Activated T-cell treated with anti-CD3 and anti-CD28 coated beads, Interleukin-2, amount 50 U/mL, for 1 hour (primary cell): ENCODE measurements at places on chromosomes 11 and 22.

GRCh38 chr11:95299078-95299679 lies 68.2 kb upstream of the SESN3 start:
- DNase-seq: no peak

- DNase-seq: no peak
Measured at GRCh38 chr11:84608837-84609196, 1018.3 kb downstream of the DLG2 start.

DNA sequence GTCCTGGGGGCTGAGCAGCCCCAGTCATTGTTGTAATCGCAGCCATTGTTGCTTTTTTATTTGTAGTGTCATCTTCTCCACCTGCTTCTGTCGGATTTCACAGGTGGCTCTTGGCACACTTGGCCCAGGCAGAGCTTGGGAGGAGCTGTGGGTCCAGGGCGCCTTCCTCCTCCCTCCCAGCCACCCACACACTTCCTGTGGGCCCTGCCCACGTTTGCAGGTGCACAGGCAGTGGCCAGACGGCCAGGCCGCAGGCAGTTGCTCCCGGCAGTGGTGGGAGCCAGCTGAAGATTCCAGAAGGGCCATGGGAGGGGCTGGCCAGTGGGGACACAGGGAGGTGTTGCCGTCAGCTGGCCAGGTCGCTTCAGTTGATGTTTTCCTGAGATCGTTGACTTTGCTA lies 1191.9 kb downstream of the BRD1 start:
- DNase-seq: no peak

GRCh38 chr11:1077417-1078119 lies 2.9 kb downstream of the MUC2 start:
- DNase-seq: peak; percentile 12

- DNase-seq: no peak
Measured at GRCh38 chr11:117640041-117640440, 157.0 kb downstream of the DSCAML1 start.

DNA sequence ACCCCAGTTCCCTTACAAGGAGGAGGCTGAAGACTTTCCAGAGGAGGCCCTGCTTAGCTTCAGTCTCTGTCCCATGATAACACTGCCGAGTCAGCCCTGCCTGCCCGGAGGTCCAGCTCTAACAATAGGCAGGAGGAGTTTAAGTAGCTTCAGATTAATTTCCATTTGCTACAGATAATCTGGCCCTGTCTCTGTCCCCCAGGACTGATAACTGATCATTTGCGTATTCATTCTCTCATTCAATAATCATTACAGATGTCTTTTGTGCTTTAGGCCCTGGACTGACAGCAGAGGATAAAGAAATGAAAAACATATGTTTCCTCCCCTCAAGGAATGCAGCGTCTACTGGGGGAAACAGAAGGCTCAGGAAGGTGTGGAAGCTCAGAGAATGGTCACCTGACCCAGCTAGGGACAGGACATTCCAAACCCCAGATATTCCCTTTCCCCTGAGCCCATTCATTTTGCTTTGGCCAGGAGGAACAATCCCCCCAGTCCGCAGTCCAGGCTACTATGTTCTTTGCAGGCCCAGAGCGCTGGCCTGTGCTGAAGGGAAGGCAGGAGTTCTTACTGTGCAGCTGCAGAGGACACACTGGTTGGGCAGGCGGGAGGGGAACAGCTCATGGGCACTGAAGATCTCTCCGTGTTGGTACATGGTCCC lies 20.8 kb downstream of the CHRDL2 start:
- no peak for DNase-seq

DNA sequence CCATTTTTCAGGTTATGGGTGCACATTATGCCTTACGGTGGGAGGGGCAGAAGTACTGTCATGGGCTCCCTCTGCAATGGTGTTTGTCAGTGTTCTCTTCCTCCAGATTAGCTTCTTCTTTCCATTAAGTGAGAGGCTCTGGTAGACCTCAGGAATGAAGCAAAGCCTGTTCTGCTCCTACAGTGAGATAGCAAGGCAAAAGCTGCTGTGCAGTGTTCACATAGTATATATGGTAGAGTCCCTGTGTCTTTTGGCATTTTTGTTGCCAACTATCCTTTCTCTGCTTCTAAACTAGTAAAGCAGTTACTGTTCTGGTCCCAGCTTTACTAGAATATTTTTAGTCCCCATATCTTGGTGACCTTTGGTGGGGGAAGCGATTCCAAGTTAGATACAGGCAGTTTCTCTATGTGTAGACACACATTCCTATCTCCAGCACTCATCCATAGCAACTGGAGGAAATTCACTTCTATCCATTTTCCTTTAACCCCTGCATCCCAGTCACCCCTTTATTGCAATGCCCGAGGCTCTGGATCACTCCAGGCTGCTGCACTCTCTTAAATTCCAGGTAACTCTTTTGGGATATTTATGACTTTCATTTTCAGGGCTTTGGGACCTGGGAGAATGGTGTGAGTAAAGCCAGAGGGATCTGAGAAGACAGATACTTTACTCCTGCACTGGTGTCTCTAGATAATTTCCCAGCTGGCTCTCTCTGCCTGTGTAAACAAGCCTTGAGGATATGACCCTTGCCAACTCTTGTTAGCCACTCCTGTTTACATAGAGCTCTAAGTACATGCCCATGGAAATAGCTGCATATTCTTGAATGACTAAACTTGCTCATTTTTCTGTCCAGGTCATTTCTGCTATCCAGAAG lies 3.9 kb upstream of the TRIM34 start:
- DNase-seq: no peak

DNA sequence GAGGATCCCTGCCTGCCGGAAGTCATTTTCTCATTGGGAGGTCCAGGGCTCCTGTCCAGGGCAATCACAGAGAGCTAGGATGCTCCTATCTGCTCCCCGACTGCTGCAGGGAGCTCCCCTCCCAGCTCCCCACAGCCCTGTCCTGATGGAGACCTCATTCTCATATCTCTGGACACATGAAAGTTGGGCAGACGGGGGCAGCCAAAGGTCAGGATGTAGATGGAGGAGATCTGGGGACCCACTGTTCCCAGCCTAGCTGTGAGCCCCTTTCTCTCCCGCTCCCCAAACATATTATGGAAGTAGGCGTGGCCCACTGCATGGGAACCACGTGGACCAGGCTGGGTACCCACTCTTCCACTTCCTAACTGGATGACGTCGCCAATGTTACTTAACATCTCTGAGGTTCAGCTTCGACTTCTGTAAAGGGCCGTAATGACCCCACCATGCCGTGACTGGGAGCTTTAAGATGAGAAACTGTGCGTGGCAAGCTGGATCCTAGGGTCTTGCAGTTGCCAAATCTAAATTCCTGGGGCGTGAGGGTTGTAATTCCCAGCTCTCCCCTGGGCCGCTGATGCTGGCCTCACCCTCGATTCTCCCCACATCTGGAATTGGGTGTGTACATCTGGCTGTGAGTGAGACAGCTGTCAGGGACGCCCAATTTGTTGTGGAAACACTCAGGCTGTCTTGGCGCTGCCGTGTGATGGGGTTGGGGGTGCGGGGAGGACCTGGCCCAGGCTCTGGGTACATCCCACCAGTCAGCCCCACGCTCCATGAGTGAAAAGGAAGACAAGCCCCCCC lies 1.8 kb downstream of the CDC42EP2 start:
- DNase-seq: no peak

DNA sequence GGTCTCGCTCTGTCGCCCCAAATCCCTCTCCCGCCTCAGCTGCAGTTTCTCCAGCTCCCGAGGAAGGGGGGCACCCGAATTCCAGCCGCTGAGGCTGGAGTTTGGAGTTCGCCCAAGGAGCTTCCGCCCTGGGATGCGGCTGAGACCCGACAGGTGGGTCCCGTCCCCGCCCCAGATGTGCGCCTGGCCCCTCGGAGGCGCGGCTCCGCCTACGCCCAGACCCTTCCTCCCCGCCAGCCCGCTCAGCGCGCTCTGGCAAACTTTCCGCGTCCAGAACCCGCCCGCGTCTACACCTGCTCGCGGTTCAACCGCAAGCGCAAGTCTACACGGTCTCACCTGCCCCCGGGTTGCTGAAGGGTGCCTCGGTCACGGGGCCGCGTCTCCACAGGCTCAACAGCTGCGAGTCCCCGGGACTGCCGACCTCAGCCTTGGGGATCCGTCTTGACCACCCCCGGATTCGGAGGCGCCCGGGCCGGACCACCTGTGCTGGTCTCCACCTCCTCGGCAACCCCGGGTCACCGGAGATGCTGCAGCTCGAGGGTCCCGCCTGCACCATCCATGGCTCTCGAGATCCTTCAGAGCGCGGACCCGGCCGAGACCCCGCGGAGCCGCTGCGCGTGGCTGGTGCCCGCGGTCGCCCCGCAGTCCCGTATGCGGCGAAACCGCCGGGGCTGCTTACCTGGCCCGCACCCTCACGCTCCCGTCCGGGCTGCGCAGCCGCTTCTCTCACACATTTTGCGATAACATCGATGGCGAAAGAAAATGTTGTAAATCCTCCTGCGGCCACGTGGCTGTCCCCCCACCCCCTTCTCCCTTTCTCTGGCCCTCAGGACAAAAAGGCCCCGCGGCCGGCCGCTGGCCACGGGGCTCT lies 63.6 kb downstream of the NFAM1 start:
- DNase-seq: no peak

DNA sequence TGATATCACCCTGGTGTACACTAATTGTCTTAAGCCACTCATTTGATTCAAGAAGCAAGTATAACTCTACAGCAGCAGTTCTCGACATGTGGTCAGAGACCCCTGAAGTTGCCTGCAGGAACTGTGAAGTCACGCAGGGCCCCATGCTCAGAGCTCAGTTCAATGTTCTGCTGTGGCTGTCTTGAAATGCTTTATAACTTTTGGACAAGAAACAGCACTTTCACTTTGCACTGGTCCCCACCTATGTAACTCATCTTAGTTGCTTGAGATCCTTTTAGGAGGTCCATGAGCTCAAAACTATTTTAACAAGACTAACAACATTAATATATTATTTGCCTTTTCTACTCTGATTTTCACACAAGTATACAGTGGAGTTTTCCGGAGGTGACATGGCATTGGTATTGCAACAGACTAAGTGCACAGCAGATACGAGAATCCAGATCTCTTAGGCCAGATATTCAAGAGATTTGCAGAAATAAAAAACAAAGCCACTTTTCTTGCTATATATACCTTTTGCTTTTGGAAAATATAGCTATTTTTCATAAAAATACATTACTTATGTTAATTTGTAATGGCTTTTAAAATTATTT lies 64.8 kb downstream of the PRR5L start:
- DNase-seq: no peak

DNA sequence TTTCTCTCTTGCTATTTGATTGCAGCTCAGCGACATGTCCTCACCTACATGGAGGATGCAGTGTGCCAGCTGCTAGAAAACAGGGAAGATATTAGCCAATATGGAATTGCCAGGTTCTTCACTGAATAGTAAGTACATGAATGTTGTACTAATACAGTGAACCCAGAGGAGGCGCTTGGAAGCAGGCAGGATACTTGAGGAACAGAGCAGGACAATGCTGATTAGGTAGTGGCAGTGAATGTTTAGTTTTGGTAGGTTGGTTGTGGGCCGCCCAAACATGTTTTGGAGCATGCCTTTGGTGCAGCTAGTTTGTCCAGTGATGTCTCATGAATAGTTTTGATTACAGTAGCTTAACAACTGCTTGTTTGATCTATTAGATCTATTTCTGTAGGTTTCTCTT lies 50.6 kb downstream of the CSTPP1 start:
- no peak for DNase-seq

DNA sequence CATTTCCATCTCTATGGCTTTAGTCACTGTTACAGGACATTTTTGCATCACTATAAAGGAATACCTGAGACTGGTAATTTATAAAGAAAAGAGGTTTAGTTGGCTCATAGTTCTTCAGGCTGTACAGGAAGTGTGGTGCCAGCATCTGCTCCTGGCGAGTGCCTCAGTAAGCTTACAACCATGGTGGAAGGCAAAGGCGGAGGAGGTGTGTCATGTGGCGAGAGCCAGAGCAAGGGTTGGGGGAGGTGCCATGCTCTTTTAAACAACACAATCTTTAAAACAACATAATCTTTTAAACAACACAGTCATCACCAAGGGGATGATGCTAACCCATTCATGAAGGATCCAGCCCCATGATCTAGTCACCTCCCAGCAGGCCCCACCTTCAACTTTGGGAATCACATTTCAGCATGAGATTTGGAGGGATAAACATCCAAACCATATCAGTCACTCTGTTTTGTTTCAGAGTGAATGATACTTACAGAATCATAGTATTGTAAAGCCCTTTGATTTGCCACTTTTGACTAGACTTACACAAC lies 103.3 kb downstream of the PDE3B start:
- no peak for DNase-seq

DNA sequence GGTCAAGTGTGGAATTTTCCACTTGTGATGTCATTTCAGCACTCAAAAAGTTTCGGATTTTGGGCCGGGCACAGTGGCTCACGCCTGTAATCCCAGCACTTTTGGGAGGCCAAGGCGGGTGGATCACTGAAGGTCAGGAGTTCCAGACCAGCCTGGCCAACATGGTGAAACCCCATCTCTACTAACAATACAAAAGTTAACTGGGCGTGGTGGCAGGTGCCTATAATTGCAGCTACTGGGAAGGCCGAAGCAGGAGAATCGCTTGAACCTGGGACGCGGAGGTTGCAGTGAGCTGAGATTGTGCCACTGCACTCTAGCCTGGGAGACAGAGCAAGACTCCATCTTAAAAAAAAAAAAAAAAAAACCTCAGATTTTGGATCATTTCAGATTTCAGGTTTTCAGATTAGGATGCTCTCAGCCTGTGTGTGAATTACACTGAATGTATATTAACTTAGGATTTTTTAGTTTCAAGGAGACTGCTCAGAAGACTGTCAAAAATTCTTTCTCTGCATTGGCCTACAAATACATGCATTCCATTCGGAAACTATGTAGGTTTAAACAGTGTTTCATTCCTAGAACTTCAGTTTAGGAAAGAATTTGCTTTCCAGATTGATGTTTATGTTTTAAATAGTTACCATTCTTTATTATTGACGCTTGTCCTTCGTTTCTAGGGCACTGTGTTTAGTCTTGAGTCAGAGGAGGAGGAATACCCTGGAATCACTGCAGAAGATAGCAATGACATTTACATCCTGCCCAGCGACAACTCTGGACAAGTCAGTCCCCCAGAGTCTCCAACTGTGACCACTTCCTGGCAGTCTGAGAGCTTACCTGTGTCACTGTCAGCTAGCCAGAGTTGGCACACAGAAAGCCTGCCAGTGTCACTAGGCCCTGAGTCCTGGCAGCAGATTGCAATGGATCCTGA lies 48.0 kb downstream of the BID start:
- DNase-seq: no peak

DNA sequence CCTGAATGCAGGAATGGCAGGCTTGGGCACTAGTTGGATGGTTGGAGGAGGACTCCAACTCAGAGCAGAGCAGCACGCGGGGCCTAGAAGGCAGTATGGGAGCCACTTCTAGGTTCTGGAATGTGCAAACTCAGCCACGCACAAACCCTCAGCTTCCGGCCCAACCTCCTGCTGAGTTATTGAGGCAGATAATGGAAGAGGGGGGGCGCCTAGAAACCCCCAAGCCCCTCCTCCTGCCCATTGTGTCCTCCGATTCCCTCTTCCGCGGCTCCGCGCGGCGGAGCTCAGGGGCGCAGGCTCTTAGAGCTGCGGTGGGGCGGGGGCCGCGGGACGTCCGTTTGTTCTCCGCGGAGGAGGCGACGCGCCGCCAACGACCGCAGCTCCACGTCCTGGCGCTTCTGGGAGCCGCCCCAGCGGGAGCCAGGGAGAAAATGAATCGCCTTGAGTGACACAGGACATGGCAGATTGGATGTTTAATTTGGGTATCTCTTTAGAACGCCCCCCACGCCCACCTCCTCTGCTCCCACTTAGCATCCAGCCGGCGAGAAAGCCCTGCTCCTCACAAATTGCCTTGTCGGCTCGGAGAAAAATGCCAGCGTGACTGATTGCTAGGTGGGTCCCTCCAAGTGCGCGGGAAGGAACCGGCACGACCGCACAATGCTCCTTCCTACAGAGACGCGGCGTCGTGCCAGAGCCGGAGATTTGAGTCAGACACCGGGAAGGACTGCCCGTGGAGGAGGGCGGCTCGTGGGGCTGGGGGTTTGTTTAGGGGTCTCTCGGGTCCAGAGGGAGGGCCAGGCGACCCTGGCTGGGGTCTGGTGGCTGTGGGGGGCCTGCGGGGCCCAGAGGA lies 144.6 kb downstream of the NECTIN1 start:
- no peak for DNase-seq
